Stimulated activated CD8-positive, alpha-beta memory T cell treated with anti-CD3 and anti-CD28 coated beads, Interleukin-15, amount 100 ng/mL, for 24 hours (primary cell): ENCODE measurements at places on chromosomes 3 and 15.

DNA sequence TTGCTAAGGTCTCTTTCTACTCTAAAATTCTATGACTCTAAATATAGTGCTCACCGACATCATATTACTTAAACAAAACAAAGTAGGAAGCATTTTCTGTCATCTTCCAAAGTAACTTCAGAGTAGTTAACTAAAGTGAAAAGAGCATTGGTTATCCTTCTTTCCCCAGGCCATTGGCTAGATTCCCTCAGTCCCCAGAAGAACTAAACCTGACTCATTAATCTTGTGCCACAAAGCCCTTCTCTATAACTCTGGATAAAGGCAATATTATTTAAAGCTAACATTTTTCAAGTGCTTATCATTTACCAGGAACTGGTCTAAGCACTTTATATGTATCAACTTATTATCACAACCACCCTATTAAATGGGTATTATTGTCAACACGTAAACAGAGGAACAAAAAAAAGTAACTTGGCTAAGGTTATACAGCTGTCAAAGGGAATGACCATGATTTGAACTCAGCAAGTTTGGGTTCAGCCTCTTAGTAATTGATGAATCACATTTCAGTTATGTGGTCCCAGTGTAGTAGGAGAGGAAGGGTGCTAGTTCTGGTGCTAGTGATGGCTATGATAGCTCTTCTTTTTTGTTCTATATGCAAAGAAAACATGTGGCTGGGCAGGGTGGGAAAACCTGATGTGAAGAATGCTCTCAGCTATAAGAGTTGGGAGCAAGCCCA, 304.9 kb downstream of the FGF12 start:
- no peak for DNase-seq

- DNase-seq: no peak
These were observed 88.6 kb upstream of the RASGRF1 start for GRCh38 chr15:79179108-79179561.

DNA sequence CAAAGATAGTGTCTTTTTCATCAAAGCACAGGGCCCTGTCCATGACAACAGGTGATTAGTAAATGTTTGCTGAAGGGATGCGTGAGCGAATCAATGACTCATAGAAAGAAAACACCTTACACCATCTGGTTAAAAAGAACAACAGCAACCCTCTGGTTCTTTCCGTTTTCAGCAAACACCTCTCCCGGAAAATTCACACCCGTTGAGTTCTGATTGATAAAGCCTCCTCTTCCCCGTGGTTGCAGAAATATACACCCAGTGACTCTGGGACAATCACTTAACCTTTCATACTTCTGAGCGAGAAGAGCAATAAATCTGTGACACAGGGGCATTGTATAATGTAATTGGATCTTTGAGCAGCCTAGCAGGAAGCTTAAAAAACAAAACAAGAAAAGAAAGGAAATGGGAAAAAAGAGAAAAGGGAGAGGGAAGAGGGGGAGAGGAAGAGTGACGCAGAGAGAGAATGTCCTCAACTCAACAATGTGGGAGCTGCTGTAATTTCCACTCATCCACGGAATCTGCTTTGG, 37.6 kb downstream of the ADAMTS9 start:
- no peak for DNase-seq

DNA sequence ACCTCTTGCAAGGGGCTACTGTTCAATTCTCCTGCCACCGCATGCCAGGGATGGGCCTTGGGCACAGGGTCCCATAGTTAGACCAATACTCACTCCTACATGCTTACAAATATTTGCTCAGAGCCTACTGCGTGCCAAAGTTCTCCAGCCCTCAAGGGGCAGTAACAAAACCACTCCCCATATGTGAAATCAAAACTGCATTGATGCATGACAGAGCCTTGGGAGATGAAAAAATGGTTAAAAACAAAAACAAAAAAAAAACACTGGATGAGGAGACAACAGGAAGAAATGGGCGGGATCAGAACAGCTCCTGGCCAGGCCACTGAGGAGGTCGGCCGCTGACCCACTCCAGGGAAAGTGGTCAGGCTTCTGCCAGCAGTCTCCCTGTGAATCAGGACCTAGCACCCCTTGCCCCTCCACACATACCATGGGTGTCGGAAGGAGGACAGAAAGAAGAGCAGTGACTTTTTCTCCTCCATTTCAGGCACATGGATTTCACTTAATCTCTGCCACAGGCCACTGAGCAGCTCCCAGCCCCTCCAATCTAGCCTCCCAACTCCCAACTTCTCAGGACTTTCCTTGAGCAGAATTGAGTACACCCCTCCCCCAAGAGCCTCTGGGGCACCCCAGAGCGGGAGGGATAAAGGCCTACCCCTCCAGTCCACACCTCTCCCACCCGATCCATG, 2.8 kb downstream of the PLXNB1 start:
- no peak for DNase-seq

DNA sequence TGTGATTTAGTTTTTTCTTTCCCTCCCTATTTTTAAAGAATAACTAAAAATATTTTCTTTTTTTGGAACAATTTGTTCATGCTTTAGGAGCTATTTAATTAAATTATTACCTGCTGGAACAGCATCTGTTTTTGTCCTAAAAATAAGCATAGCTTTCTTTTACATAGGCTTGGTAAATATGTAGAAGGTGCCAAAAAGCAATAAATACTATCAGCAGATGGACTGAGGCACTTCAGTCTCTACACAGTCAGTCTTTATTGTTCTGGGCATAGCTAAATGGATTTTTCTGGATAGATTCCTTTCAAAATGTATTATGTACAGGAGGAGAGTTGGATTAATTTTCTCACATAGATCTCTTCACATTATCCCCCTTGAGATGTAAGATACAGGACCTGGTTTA, 223.5 kb downstream of the NAALADL2 start:
- no peak for DNase-seq

GRCh38 chr15:68081869-68082505, 27.9 kb downstream of the PIAS1 start:
- no peak for DNase-seq

DNA sequence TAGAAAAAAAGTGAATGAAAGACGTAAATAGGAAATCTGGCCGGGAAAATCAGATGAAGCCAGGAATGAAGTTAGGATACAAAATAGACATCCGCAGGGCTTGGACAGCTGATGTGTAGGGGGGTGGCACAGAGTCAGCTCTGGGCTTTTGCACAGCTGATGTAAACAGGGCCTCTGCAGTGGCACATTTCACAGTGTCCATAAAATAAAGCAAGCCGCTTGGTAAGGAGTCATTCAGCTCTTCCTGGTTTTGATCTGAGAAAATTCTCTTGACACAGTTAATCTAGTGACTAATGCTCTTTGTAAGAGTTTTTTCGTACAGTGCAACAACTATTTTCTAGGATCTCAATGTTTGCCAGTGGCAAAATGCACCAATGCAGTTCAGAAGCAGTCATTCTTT, 153.3 kb downstream of the USP13 start:
- no peak for DNase-seq

DNA sequence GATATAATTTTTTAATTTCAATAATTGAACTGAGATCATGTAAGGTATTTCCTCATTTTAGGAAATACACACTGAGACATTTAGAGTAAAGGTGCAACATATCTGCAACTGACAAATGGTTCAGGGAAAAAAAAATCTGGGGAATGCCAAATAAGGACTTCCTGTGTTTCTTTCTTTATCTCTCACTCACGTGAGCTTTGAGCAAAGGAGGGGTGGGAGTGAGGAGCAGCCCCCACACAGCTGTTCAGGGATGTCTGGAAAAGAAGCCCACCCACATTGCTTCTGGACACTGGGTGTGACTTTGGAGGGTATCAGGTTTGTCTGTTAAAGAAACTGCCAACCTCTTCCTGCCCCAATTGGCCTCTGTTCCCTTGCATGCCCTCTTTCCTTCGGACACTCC, 5.6 kb upstream of the TP63 start:
- no peak for DNase-seq

DNA sequence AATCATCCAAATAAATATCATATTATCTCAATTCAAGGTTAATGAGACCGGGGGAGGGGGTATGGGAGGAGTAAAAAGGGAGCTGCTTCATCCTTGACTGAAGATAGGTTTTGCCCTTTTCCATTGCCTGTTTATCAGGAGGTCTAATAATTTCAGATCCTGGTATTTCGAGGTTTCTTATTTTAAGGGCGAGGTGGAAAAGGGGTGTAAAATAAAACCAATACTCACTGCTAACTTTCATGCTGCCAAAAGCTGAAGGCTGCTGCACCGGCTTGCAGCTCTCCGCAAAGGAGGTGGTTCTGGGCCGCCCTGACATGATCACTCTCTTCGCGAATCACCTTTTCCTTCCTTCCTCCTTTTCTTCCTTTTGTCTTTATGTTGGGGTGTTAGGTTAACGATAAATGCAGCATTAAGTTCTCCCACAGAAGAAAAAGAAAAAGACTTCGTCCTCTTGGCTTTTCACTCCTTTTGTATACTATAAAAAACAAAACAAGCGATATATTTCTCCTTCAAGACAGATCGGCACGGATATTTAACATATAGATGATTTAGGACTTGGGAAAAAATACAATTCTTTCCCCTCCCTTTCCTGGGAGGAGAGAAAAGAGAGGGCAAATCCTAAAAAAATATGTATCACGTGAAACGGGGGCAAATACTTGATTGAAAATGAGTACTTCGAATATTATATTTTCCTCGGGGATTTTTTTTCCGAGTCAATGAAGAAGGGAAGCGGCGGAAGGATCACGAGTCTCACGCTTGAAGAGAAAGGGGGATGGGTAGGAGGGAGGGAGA, 932 bp downstream of the GSK3B start:
- DNase-seq: peak; percentile 4

DNA sequence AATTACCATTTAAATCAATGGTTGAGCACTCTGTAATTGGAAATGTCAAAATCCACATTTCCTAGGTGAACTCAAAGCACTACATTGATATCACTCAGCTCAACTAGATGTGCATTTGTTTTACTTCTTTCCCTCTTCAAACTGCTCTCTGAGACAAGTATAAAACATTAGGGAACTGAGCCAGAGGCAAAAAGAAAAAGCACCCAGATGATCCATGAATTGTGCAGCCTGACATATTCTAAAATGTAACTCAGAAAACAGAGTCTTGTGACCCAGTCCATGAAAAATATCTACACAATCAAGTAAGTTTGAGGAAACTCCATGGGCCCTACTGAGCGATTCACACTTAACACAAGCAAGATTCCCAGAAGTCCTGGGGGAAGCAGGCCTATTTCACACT, 9.8 kb downstream of the SRGAP3 start:
- no peak for DNase-seq

DNA sequence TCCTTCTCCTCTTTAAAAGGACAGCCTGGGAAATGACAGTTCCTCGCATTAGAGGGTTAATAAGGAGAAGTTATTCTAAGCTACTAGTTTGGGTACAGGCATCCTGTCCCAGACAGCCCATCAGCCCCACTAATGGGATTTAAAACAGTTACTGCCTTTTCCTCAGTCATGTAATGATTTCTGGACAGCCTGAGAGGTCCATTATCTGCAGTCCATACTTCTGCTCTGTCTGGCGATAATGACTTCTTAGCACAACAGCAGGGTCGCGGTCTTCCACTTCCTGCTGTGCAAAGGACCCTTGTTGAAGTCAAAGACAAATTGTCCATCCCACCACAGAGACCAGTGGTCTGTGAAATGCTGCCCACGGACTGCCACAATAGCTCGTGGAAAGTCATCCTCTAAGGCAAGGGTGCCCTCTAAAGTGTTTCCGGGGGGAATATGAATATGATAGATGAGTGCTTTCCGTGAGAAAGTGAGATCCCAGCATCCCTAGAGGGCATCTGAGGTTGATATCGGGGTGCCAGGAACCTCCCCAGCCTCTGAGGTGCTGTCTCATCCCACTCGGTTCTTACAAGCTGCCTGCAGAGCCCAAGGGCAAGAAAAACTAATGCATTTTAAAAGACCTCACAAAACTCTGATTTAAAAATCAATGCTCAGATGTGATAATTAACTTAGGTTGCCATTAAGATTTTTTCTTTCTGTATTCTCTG, 100.7 kb downstream of the SHOX2 start:
- DNase-seq: no peak

- DNase-seq: no peak
These were observed 2.0 kb downstream of the XRN1 start for GRCh38 chr3:142445816-142446254.

DNA sequence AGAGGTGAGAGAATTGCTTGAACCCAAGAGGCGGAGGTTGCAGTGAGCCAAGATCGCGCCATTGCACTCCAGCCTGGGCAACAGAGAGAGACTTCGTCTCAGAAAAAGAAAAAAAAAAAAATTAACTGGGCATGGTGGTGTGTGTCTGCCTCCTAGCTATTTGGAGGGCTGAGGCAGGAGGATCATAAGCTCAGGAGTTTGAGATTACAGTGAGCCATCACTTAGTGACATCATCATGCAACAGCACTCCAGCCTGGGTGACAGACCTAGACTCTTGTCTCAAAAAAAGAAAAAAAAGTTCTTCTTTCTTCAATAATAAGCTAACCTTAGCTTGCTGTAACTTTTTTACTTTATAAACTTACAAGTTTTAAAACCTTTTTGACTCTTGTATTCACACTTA, 99.8 kb downstream of the SLMAP start:
- DNase-seq: no peak

- DNase-seq: no peak
These were observed 49.5 kb upstream of the MCF2L2 start for GRCh38 chr3:183477801-183478456.

GRCh38 chr3:51378726-51379125, 6.4 kb upstream of the MANF start:
- DNase-seq: no peak
